Epithelial cell of alveolus of lung (primary cell): ENCODE measurements at places on chromosomes 13 and 19. TPM values are rescaled to one million over a fixed set of nuclear protein-coding genes. Genes with fewer than 3 reads are reported as not detected.

FLT3 gene
- total RNA-seq, result not detected in 2 replicates

LGALS4 gene
- total RNA-seq, result not detected in 2 replicates

TTYH1 gene
- total RNA-seq, result not detected in 2 replicates

CASP14 gene
- total RNA-seq, result not detected in 2 replicates

METTL21C gene
- not detected in 2 replicates for total RNA-seq

SLC25A42 gene
- total RNA-seq, result 4.3 and 11.2 TPM in 2 replicates
